Psoas muscle (tissue), 8 donors: ENCODE measurements at places on chromosomes 5 and 9. TPM values are rescaled to one million over a fixed set of nuclear protein-coding genes. Genes with fewer than 3 reads are reported as not detected.

DNA sequence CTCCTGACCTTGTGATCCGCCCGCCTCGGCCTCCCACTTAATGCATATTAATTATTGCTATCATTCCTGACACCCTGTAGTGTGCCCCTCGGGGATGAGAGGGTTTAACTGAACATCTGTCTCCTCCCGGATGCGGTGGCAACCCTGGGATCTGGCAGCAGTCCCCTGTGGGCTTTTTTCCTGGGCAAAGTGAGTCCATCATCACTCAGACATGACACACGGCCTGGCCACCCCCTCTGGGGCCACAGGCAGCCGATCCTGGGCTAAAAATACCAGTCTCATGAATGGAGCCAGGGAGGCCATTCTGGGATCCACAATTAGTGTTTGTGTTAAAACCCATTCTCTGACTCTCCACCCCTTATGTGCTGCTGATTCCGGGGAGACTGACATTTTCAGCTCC, 161.2 kb downstream of the RGS3 start:
- no peak for DNase-seq

DNA sequence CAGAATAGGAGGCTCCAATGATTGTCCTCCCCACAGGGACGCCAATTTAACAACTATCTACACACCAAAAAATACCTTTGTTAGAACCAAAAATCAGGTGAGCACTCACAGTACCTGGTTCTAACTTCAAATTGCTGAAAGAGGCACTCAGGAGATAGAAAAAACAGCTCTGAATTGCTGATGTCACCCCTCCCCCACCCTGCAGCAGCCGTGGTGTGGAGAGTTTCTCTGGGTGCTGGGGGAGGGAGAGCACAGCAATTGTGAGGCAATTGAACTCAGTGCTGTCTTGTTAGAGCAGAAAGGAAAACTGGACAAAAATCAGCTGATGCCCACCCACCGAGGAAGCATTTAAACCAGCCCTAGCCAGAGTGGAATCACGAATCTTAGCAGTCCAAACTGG, 41.8 kb downstream of the TNFSF8 start:
- no peak for DNase-seq

DNA sequence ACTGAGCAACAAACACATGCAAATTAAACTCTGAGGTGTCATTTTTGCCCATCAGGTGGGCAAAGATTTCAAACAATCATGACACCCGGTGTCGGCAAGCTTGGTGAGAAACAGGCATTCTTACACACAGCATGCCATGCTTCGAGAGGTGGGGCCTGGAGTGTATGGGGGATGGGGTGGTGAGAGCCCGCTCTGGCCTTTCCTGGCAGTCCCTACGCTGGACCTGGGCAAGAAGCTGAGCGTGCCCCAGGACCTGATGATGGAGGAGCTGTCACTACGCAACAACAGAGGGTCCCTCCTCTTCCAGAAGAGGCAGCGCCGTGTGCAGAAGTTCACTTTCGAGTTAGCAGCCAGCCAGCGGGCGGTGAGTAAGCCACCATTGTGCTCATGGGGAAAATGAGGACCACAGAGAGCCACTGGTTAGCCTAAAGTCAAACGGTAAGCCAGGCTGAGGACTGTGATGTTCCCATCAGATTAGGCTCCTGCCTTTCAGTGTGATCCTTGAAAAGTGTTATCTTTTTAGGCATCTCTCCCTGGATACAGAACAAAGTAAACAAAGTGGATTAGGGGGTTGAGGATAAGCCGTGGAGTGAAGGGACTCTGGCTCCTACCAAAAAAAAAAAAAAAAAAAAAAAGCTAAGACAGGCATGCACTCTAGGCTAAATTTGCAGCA, 9.4 kb downstream of the MYOZ3 start:
- no peak for DNase-seq

Gene NUDT2
- total RNA-seq, result 14.7 TPM

Gene CYSRT1
- total RNA-seq, result not detected

GRCh38 chr9:92720807-92721535, 43.7 kb downstream of the BICD2 start:
- no peak for DNase-seq

Gene FKBP15
- 18.4 TPM for total RNA-seq

GRCh38 chr9:10571699-10572098, 41.1 kb downstream of the PTPRD start:
- DNase-seq, result no peak

- no peak for DNase-seq
These were observed 22.8 kb upstream of the PANK3 start for GRCh38 chr5:168601972-168602371.

DNA sequence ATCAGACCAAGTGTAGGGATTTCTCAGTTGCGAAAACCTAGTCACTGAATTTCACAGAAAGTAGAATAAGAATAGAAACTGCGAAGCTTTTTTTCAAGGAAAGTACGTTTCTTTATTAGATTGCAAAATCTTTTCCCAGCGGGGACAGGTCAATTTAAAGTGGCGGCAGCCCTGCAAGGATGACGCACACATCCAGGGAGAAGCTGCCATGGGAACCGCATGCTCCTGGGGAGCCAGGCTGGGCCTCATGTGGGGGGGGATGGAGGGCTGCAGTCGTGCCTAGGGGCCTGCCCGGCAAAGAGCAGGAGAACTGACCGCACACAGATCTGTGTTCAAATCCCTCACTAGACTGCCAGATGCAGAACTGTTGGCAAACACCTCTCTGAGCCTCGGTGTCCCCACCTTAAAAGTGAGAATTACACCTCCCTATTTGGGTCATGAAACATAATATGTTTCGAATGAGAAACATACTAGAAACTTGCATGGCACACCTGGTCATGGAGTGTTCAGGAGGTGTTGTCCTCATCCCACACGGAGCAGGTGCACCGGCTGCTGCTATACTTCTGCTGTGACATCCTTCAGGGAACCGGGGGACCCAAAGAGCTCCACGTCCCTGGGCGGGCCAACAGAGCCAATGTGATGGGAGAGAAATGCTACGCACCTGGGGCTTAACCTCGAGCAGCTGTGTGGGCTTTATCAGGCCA, 127.8 kb upstream of the PHYKPL start:
- no peak for DNase-seq

DNA sequence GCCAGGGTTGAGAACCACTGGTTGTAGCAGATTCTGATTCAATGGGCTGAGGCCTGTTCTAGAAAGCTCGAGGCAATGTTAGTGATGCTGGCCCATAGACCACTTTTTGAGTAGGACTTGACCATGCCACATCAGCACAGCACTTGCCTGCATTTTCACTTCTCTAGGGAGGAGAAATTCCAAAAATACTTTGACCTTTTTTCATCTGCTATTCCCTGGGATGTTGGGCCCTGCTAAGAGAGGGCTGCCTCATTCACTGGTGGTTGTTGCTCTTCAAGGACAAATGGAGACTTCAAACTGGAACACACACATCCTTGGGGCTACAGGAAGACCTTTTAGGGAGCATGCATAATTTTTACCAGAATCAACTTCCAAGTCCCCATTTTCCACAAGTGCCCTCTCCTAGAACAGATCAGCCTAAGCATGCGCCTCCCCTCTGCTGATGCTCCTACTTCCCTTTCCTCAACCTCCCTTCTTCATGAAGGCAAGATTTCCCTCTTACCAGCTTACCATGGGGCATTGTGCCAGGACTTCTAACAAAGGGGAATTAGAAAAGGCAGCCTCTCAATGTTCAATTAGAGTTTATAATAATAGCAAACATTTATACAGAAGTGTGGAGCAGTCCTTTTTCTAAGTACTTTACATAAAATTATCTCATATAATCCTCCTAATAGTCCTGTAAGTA, 12.7 kb upstream of the TGFBI start:
- no peak for DNase-seq

DNA sequence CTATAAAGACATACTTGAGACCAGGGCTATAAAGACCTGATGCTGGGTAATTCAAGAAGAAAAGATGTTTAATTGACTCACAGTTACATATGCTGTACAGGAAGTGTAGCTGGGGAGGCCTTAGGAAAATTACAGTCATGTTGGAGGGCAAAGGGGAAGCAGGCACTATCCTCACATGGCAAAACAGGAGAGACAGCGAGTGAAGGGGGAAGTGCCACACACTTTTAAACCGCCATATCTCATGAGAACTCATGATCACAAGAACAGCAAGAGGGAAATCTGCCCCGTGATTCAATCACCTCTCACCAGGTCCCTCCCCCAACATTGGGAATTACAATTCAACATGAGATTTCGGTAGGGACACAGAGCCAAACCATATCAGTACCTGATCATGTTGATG, 89.9 kb upstream of the ADAMTSL1 start:
- no peak for DNase-seq

DNA sequence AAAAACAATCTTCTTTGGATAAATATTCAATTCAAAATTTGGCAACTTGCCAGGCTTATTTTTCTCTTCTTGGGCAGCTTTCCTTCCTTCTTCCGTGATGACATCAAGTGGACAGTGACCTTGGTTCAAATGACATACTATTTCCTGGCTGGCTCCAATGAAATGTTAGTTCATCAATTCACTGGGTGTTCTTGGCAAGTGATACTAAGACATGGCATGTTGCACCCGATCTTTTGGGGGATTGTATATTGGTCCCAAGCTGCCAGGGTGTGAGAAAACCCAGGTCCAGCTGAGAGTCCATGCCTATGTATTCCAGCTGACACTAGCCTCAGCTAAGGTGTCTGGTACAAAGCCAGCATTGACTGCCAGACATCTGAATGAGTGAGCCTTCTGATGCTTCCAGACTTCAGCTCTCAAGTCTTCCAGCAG, 252.9 kb downstream of the MAT2B start:
- no peak for DNase-seq
